ENCODE measurements at places on chromosomes 5 and 9. TPM values are rescaled to one million over a fixed set of nuclear protein-coding genes. Genes with fewer than 3 reads are reported as not detected.

FRRS1L gene
- 1.1 TPM for total RNA-seq

NMUR2 gene
- total RNA-seq, result not detected

RBM18 gene
- total RNA-seq, result 29.1 TPM

DNA sequence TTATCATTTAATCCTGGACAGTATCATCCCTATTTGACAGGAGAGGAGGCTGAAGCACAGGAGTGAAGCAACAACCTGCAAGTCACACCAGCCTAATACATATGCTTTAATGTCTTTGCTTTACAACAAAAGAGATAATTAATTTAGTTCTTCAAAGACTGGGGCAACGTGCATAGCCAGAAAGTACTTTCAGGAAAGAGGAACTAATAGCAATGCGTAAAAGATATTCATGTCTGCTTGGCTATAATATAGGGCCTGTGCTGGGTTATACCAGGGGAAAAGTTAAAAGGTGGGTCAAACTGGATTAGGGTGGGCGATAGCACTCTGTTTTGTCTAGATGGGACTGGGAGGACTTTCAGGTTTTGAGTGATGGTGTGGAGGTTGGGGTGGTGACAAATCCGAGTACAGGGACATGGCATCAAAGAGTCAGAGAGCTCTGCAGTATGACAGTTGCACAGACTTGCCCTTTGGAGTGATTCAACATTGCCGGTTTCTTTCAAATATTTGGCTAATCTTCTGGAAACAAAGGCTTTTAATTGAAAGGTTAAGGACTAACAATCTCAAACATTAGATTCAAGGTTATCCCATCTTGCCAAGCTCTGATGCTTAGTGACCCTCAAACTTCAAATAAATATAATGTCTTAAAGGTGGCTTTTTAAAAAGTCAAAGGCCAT lies 11.9 kb downstream of the DAB2 start:
- H3K4me3 ChIP-seq, result no peak overlapping the region
- H3K4me1 ChIP-seq, result peaks cover 12% of the 10 kb centered on the region
- no peak for DNase-seq
- no peak overlapping the region for H3K27ac ChIP-seq
- H3K27me3 ChIP-seq, result no peaks in the 10 kb centered on the region
- H3K36me3 ChIP-seq, result peaks cover 22% of the 10 kb centered on the region

LCN1 gene
- total RNA-seq, result not detected

DNA sequence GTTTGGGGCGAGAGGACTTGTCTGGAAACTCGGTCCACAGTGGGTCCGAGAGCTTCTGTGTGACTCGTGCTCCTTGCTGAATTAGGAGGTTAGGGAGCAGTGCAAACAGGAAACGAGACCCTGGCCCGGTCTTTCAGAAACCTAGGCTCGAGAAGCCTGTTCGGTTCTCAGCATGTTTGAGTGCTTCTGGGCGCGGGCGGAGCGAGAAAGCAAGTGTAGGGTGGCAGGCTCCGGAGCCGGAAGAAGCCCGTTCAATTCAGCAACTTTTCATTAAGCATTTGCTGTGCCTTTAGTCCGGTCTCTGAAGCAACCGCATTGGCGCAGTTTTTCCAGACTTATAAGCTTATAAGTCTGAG lies 547 bp downstream of the CLTA start:
- H3K27me3 ChIP-seq, result no peaks in the 10 kb centered on the region
- H3K36me3 ChIP-seq, result peaks cover 2% of the 10 kb centered on the region
- H3K4me3 ChIP-seq, result peak overlapping the region; percentile 82

PNPLA7 gene
- total RNA-seq, result 2.9 TPM

GRCh38 chr5:53035868-53036381 lies 46.8 kb downstream of the ITGA2 start:
- no peaks in the 10 kb centered on the region for H3K27me3 ChIP-seq
- peak; percentile 49 for DNase-seq
- no peak overlapping the region for H3K27ac ChIP-seq
- no peak overlapping the region for H3K4me3 ChIP-seq
- no peaks in the 10 kb centered on the region for H3K36me3 ChIP-seq
- H3K4me1 ChIP-seq, result peaks cover 47% of the 10 kb centered on the region

GRCh38 chr5:169339869-169340268 lies 38.9 kb upstream of the SLIT3 start:
- DNase-seq, result no peak
- no peaks in the 10 kb centered on the region for H3K27me3 ChIP-seq
- H3K36me3 ChIP-seq, result no peaks in the 10 kb centered on the region
- H3K4me1 ChIP-seq, result no peaks in the 10 kb centered on the region
- no peak overlapping the region for H3K4me3 ChIP-seq
- H3K27ac ChIP-seq, result no peak overlapping the region

- H3K4me3 ChIP-seq, result no peak overlapping the region
- H3K27me3 ChIP-seq, result no peaks in the 10 kb centered on the region
- no peaks in the 10 kb centered on the region for H3K36me3 ChIP-seq
- no peak overlapping the region for H3K27ac ChIP-seq
- peak; percentile 14 for DNase-seq
These were observed 117.4 kb upstream of the RORB start for GRCh38 chr9:74379718-74380117.

ANXA2R gene
- total RNA-seq, result 0.77 TPM

- H3K4me1 ChIP-seq, result no peaks in the 10 kb centered on the region
- H3K27ac ChIP-seq, result no peak overlapping the region
- no peak for DNase-seq
- H3K36me3 ChIP-seq, result no peaks in the 10 kb centered on the region
- no peak overlapping the region for H3K4me3 ChIP-seq
- H3K27me3 ChIP-seq, result peaks cover 26% of the 10 kb centered on the region
These were observed 17.1 kb upstream of the TOR1B start for GRCh38 chr9:129785866-129786265.

GRCh38 chr5:133396187-133396741 lies 216.1 kb downstream of the FSTL4 start:
- no peaks in the 10 kb centered on the region for H3K27me3 ChIP-seq
- H3K36me3 ChIP-seq, result no peaks in the 10 kb centered on the region
- no peak for DNase-seq
- H3K27ac ChIP-seq, result no peak overlapping the region
- H3K4me1 ChIP-seq, result no peaks in the 10 kb centered on the region

- no peak for DNase-seq
- no peaks in the 10 kb centered on the region for H3K27me3 ChIP-seq
- H3K36me3 ChIP-seq, result no peaks in the 10 kb centered on the region
- H3K27ac ChIP-seq, result no peak overlapping the region
- H3K4me3 ChIP-seq, result no peak overlapping the region
- H3K4me1 ChIP-seq, result no peaks in the 10 kb centered on the region
These were observed 312.1 kb upstream of the TUSC1 start for GRCh38 chr9:25990376-25990775.

Measured in astrocyte (in vitro differentiated cells and primary cell).